Vein endothelial cell (primary cell): ENCODE measurements at places on chromosomes 6 and 20. TPM values are rescaled to one million over a fixed set of nuclear protein-coding genes. Genes with fewer than 3 reads are reported as not detected.

Gene CPNE5
- 10.1 and 23.5 TPM in 2 replicates for total RNA-seq

Gene LRFN2
- total RNA-seq = not detected in 2 replicates

Gene PRSS16
- total RNA-seq = not detected in 2 replicates

Gene GPR63
- 0.19 TPM in 1 of 2 replicates, not detected in the other for total RNA-seq

Gene FAM162B
- 0.33 TPM in 1 of 2 replicates, not detected in the other for total RNA-seq

Gene LY86
- not detected in 2 replicates for total RNA-seq

Gene FLOT1
- 86.3 and 91.1 TPM in 2 replicates for total RNA-seq

Gene KHDC1L
- not detected in 2 replicates for total RNA-seq

Gene SNAP91
- total RNA-seq = 0.33 and 0.57 TPM in 2 replicates

Gene SYNCRIP
- total RNA-seq = 71.2 and 127 TPM in 2 replicates

Gene KIF25
- total RNA-seq = not detected in 2 replicates

Gene PTK6
- total RNA-seq = not detected in 2 replicates

Gene SLC16A10
- not detected in 2 replicates for total RNA-seq

Gene RBM39
- 229 and 246 TPM in 2 replicates for total RNA-seq

Gene LY6G6C
- total RNA-seq = not detected in 2 replicates

Gene MLIP
- 10.1 and 18.7 TPM in 2 replicates for total RNA-seq

Gene LAMA5
- 53.6 and 61.2 TPM in 2 replicates for total RNA-seq

Gene TNF
- total RNA-seq = not detected in 2 replicates
